NCI-H1092 treated with DMSO at 0.1 percent for 48 hours (cell line): ENCODE measurements at places on chromosomes 5 and 9.

- no peak for DNase-seq
These were observed 96.7 kb upstream of the MEF2C start for GRCh38 chr5:88979726-88980125.

DNA sequence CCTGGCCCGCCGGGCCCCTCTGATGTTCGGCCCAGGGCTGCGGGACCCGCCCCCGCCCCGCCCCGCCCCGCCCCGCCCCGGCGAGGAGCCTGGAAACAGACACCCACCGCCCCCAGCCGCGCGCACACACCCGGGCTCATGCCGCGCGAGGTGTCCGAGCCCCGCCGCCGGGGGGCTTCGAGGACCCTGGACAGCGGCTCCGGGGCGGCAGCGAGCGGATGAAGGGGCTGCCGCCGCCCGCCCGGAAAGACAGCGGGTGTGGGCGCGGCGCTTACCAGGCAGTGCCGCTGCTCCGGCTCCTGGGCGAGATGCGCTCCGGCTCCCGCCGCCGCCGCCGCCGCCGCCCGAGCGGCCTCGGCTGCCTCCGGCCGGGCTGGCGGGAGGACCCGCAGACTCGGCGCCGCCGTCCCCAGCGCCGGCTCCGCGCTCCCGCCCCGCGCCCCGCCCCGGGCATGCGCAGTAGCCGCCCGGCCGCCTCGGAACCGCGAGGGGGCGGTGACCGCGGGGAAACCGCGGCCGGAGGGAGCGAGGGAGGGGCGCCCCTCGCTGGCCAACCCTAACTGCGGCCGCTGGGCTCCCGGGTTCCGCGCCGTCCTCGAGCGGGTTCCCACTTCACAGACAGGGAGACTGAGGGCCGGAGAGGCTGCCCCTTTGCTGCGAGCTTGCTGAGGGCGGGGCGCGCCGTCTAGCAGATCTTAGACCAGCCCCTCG lies at the start of gene GPRIN1:
GPRIN1 (minus strand) TSS at position 433 of the 711 bp plus-strand sequence. CDS start 10,322 bp downstream, outside the sequence.
- DNase-seq: peak; percentile 57

DNA sequence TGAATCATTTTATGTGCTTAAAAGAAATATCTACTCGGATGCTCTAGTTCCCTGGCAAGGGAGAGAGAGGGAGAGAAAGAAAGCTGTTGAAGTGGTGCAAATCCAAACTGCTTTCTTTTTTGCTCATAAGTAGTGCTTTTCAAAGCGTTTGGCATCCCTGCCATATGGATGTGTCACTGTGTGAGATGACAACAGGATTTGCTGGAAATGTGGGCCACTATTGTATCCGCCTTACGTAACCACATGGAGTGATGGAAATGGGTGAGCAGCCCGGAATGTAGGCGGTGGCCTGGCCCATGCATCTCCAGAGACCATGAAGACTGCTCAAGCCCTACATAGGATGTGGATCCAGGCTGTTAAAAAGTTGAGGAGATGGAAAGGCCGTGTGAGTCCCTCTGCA lies 30.8 kb downstream of the TJP2 start:
- DNase-seq: no peak

- DNase-seq: no peak
These were observed 75.1 kb upstream of the RAI14 start for GRCh38 chr5:34580983-34581382.

- DNase-seq: no peak
These were observed 909.3 kb upstream of the CDH10 start for GRCh38 chr5:25554077-25554476.

DNA sequence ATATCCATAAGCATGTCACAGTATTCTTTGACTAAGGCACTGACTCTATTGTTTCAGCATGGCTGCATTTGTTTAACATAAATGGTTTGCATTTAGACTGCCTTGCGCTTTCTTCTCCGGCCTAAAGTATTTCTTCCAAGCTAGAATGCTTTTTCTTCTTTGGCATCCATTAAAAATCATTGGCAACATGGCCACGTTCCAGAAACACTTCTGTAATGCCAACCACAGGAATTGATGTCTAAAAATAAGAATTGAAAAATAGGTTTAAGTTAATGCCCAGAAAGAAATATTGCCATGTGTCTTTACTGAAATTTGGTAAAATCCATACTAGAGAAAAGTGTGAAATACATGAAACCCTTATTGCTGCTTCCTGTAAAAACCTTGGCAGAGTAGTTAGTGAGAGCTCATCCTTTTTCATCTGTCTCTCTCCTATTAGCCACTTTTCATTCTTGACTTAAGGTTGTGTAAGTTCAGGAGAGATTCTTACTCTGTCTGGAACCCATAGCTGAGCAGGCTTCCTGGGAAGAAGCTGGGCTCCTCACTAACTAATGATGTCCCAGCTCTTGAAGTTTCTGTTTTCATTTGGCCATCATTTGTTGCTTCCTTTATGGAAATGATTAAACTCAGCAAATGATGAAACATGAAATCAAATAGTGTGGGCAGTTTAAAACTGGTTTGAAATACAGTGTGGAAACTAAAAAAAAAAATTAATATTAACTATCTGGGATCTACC lies 58.2 kb upstream of the RPS23 start:
- no peak for DNase-seq

DNA sequence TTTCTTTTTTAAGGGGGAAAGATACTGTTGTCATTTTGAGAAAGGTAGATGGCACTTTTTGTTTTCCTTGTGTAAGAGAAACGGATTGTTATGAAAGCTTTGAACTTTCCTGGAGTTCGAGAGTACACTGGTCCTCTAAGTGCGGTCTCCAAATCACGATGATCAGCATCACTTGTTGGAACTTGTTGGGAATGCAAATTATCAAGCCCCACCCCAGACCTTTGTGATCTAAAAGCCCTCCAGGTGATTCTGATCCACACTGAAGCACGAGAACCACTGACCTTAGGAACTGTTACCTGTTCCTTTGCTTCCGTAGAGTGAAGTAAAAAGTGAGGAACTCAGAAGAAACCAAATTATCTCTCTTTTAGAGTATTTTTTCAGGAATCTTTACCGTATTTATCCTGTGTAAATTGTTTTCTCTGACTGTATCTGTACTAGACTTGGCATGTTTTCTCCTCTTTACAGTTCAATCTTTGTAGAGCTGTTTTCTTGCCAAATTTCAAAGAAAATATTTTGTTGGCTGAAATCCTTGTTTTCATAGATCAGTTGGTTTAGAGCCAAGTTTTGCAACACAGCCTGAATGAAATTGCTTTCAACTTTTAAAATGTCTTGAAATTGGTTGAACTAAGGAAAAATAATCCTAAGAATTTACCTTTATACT lies 4.0 kb downstream of the MAT2B start:
- no peak for DNase-seq

DNA sequence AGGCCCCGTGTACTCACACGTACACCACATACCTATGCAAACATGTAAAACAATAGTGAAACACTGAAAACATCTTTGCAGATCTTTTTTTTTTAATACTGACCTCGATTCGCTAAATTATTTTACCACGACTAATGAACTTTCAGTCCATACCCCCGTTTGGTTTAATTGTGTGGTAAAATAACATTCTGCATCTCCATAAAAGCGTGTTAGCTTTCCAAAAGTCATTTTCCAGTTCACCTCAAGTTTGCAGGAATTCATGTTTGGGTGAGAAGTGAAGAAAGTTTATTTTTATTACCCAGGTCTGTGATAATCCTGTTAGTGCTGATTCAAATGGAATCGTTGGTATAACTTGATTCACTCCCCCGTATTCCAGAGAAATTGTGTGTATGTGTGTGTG lies 652 bp downstream of the ARSK start:
- no peak for DNase-seq

DNA sequence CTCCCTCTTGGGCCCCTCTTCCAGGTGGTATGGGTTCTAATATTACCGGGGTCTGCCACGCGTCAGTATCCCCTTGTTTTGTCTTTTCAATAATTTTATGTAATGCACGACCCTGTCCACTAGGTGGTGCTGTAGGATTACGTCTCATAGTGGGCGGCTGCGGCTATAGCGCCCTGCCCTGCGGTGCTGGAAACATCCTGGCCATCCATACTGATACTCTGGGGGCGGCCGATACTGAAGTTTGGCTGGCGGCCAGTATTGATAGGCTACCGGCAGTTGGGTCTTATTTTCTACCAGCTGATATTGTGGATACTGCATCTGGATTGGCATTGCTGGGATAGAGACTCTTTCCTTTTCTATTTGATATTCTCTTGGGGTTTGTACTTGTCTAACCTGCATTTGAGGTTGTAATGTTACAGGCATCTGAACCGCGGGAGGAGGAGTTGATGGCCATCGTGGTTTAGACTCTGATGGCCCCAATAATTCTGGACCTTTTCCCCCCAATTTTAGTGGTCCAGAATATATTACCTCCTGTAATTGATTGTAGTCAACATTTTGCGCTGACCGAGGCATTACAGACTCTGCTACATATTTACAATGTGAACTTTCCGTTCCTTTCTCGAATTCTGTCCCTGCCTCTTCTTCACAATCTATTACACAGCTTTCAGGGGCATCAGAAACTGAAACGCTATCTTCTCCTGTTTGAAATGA lies 3.3 kb upstream of the TMEM141 start:
- peak; percentile 77 for DNase-seq

DNA sequence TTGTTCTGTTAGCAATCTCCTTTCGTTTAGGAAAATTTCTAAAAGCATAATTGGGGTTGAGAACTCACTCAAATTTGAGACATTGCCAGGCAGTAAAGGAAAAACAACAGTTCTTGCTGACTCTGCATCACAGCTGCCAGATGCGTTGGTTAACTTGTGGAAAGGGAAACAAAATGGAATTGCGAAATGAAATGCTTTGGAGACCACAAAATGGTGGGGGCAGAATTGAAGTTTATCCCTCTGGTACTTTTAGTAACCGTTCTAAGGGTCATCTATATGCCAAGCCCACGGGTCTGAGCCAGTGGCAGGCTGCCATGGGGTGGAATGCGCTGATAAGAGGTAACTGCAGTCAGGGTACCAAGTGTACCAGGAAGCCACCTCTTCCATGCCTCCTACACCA lies 28.6 kb upstream of the SELENOP start:
- DNase-seq: no peak

GRCh38 chr5:14871214-14872069 lies at the start of gene ANKH:
Gene ANKH, minus strand, starts transcription at chr5:14871778. Its CDS starts 331 bp downstream, at chr5:14871447.
- peak; percentile 77 for DNase-seq

DNA sequence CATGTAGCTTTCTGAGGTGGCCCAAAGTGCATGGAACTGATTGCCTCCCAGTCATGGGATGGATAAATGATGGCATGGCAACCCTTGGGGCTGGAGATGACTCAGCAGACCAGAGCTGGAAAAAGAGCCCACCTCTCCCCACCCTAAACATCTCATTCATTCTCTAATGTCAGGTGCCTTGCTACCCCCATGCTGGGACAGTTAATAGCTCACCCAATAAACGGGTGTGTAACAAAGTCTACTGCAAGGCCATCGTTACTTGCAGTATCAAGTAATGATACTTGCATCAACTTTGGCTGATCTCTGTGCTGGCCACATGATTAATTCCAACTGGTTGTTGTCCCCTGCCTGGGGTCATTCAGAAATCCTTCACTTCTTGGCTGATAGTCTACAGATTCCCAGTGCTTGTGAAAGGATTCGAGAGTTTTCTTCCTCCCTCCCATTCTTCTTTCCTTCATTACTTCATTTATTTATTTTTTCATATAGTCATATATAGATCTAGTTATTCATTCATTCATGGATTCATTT lies 122.8 kb upstream of the TRIM32 start:
- DNase-seq: no peak

- no peak for DNase-seq
These were observed 116.5 kb upstream of the CACNA1B start for GRCh38 chr9:137761032-137761431.

GRCh38 chr9:93686127-93686879 lies 109.9 kb downstream of the PHF2 start:
- no peak for DNase-seq

DNA sequence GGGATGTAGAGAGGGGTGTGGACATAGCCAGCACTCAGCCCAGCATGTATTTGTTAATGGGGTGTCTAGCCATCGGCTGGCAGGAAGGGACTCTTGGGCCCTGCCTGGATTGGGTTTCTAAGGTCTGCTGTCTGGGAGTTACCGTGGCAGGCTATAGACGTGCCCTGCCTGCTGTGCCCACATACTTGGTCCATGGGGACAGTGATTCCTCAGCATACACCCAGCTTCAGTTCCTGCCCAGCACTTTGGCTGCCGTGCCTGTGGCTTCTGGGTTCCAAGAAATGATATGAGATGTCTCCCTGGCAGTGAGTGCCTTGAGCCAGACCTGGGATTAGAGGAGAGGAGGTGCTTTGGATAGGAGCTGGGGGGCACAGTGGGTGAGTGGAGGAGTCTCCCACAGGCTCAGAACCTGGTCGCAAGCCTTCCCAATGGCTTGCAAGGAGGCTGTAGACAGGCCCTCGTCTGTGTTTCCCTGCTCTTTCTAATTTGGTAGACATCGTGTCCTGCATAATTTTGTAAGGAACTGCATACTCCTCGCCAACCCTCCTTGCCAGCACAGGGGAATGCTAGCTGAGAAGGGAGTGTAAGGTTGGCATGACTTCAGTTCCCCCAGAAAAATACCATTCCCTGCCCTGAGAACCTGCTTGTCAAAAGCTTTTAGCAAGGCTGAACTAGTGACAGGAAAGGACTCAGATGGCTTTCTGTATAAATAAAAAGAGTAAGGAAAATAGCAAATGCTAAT lies 287.9 kb downstream of the ZSWIM6 start:
- no peak for DNase-seq

GRCh38 chr5:50711280-50711679 lies 44.8 kb downstream of the PARP8 start:
- DNase-seq: no peak

GRCh38 chr9:129185991-129186390 lies 7.9 kb upstream of the IER5L start:
- DNase-seq: no peak

DNA sequence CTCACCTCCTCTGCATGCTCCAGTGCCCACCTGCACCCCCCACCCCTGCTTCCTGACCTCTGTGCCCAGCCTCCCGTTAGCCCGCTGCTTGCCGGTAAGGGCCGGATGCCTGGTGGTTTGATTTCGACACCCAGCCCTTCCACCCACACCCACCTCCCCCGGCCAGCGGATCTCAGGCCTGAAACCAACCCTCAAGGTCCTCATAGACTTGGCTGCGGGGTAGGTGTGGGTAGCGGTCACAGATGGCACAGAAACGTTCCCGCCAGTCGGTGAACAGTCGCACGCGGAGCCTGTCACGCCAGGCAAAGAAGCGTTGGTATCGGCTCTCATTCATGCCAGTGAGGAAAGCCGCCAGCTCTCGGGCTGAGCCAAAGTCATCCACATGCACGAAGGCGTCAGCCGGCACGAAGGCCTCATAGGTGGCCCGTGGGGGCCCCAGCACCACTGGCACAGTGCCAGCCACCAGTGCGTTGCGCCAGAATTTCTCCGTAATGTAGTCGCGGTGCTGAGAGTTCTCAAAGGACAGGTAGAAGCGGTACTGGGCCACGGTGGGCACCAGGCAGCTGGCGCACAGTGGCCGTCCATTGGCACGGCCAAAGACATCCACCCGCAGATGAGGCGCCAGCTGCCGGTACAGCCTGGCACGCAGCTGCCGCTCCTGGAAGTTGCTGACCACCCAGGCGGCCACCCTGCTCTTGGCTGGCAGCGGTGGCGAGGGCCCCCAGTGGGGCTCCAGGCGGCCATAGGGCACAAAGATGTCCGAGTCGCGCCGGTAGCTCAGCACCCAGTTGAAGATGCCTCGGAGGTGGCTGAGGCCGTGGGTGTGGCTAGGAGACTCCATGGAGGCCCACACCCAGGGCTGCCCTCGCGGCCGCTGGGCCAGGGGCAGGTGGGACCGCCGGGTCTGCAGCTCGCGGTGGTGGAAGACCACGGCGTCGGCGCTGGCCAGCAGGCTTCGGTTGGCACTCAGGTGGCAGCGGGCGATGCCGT lies 1.1 kb downstream of the FUT7 start:
- DNase-seq: no peak
